ENCODE measurements at places on chromosomes 3 and 15. TPM values are rescaled to one million over a fixed set of nuclear protein-coding genes. Genes with fewer than 3 reads are reported as not detected.

- no peak for DNase-seq
Measured at GRCh38 chr3:63878394-63879060, 14.9 kb downstream of the ATXN7 start.

GLT8D1 gene
- total RNA-seq = 69.9 TPM

GPR62 gene
- 0.18 TPM for total RNA-seq

- no peak for DNase-seq
Measured at GRCh38 chr3:190116551-190117067, 4.1 kb downstream of the P3H2 start.

CX3CR1 gene
- not detected for total RNA-seq

DNA sequence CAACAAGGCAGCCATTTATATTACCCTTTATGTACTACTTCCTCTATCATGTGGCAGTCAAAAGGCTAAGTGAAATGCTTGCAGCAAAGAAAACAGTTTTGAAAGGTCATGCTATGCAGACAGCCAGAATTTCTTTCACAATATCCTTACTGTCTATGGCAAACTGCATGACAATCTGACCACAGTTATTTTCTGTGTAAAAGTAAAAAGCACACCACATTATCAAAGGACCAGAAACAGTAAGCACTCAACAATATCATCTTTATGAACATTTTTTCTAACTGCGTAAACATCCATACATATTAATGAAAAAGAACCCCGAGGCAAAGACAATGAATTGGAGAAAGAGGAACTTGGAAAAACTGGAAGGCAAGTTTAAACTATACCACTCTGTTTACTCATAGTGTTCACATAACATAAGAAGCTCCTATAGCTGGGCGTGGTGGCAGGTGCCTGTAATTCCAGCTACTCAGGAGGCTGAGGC, 47.9 kb downstream of the PIK3CB start:
- no peak for DNase-seq

DNA sequence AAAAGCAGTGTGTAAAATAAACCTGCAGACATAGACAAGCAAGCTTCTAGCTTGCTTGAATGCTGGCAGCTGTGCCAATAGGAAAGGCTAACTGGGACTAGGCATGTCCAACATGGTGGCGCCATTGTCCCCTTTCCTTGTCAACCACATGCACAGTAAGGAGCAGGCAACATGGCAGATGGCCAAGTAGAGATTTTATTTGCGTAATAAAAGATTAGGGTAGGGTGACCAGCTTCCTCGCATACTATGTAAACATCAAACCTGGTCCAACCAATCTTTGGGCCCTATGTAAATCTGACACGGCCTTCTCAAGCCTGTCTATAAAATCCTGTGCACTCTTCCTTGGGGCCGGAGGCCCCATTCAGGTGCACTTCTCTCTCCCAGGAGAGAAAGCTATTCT, 575.4 kb upstream of the GOLIM4 start:
- no peak for DNase-seq

DNA sequence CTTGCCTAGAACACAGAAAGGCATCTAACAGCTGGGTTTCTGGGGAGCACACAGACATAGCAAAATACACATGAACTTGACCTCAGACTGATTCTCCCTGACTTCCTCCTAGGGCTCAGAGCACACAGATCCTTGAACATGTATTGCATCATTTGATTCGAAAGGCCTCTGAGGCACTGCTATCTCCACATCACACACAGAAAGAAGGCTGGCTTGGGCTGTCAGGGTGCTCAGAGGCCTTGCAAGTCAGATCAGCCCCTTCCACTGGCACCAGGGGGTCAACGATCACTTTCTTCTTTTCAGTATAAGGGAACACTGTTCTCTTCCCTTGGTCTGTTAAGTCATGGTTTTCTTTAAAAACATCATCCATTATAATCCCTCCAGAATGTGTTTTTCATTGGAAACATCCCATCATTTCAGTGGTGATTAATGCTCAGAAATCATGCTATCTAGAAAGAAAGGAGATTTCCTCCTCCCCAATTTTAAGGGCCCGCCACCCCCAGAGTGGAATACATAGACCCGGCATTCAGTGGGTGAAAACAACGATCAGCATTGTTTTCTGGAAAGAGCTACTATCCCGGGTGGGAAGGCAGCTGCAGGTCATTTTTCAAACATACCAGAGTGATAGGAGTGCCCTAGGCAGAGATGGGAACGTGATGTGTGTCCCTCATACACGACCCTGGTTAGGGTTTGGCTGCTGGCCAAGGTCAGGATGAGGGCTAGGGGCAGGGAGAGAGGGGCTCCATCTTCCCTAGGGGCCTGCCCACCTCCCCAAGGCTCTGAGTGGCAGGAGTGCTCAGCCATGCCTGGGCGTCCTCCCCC, 253.3 kb upstream of the LYSMD4 start:
- DNase-seq = no peak

CCR3 gene
- not detected for total RNA-seq

GRCh38 chr3:146072824-146073223, 88.2 kb downstream of the PLOD2 start:
- no peak for DNase-seq

- DNase-seq = no peak
Measured at GRCh38 chr3:51295625-51296024, 89.5 kb upstream of the MANF start.

- no peak for DNase-seq
Measured at GRCh38 chr15:78396976-78397375, 41.0 kb upstream of the IREB2 start.

DOCK3 gene
- total RNA-seq = 5.0 TPM

DNA sequence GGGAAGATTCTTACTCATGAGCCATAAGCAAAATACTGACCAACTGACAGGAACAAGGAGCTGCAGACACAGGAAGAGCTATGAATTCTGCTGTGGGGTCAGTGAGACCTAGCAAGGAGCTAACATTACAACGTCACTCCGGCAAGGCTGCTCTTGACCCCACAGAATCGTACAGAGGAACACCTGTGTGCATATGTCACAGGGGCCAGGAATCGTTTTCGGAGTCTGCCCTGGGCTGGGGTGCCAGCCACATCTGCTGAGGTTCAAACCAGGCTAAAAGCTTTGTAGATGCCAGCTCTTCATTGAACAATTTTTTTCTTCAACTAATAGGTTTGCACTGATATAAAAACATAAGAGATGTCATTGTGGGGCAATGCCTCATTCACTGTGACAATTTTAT, 82.6 kb downstream of the LRRK1 start:
- DNase-seq = no peak

All from neural crest cell (in vitro differentiated cells).